ENCODE measurements at places on chromosomes 7 and 10.

DNA sequence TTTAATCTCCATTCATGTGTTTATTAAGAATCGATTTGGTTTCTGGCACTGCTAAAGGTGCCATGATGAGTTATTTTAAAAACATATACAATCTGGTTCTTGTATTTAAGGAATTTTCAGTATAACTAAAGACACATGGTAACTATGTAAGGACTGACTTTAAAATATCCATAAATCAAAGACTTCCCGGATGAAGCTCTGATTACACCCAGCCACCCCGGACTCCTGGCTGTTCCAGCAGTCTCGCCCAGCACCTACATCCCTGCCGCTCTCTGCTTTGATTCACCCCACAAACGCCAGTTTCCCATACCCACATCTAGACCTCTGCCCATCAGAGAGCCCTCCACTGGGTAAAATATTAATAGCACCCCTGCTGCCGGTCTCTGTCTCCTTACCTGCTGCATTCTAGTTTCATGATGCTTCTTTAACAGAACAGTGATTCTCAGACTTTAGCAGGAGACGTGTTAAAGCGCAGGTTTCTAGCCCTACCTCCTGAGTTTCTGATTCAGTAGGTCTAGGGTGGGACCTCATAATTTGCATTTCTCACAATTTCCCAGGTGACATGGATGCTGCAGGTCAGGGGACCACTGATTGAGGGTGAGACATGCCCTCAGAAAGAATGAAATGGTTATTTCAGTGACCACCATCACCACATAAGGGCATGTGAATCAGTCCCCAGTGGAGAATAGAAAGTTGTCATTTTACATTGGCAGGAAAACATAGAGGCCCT, 185.7 kb downstream of the KIAA1217 start:
- no peak for DNase-seq

DNA sequence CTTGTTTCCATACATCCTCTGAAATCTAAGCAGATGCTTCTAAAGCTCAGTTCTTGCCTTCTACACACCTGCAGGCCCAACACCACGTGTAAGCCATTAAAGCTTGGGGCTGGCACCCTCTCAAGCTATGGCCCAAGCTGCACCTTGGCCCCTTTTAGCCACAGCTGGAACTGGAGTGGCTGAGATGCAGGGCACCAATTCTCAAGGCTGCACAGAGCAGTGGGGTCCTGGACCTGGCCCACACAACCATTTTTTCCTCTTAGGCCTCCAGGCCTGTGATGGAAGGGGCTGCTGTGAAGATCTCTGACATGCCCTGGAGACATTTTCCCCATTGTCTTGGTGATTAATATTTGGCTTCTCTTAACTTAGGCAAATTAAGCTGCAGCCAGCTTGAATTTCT, 38.8 kb upstream of the ZMYND11 start:
- no peak for DNase-seq

DNA sequence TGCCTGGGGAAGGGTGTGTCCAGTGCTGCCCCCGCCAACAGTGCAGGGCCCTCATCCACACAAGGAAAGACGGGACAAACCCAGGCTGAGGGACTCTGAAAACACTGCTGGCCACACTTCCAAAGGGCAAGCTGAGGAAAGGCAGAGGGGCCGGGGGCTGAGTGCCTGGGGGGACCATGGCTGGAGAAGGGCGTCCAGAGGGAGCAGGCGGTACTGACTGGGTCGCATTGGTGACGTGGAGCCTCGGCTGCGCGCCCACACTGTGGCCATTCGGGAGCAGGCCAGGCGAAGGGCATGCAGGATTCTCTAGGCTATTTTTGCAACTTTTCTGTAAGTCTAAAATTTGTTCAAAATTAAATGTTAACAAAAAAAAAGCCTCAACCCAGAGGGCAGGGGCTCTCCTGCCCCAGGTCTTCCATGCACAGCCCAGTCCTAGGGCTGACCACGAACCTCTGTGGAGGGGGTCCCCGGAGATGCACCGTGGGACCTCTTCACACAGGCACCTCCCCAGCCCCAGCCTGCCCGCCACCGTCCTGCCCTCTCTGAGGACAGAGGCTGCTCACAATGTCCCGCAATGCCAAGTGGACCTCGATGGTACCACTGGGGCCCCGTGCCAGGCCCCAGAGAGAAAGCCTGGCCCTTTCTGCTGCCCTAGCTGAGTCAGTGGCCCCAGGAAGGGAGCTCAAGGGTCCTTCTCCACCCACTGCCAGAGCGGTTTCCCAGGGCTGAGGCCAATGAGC, 10.4 kb downstream of the ADAM8 start:
- no peak for DNase-seq

DNA sequence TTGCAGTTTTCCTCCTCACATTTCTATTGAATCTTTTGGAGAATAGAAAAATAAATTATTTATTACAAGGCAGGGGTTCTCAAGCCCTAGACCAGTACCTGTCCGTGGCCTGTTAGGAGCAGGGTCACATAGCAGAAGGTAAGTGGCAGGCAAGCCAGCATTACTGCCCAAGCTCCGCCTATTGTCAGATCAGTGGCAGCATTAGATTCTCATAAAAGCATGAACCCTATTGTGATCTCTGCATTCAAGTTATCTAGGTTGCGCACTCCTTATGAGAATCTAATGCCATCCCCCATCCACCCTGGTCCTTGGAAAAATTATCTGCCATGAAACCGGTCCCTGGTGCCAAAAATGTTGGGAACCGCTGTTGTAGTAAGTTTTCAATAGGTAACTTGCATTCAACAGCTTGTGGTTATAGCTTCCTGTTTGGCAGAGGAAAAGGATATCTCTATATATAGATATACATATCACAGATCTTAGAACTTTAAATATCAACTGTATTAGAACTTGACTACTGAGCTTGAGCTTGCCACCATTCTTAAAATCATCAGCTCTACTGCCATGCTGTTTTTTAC, 165.1 kb downstream of the AHR start:
- DNase-seq = no peak

- DNase-seq = no peak
Observed at GRCh38 chr7:22386206-22386858, 29.4 kb upstream of the RAPGEF5 start.

DNA sequence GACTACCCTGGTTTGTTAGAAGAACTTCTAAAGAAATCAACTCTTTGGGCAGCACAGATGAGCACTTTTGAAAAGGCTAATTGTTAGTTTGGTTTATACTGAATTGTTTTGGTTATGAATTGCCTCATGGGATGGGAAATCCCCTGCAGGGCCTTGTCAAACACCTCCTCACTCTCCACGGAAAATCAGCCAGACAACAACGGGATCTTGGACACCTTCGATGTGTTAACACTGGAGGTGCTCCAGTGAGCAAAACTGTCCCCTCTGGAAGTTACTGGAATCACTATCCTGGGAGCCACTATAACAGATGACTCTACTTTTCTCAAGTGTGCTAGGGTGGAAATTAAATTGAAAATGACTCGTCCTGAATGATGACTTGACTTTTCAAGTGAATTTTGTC, 38.7 kb downstream of the CDK6 start:
- no peak for DNase-seq

DNA sequence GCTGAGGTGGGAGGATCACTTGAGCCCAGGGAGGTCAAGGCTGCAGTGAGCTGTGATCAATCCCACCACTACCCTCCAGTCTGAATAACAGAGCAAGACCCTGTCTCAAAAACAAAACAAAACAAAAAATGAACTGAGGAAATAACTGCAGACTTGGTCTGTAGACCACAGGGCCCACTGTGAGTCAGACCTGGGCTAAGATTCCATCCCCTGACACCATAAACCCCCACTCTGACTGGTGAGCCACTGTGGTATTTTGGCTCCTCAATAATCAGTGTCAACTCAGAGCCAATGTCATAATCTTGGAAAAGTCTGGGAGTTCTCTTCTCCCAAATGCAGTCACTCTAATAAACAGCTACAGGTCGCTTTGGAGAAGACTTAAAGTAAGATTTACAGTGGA, 24.0 kb upstream of the ERCC6 start:
- no peak for DNase-seq

DNA sequence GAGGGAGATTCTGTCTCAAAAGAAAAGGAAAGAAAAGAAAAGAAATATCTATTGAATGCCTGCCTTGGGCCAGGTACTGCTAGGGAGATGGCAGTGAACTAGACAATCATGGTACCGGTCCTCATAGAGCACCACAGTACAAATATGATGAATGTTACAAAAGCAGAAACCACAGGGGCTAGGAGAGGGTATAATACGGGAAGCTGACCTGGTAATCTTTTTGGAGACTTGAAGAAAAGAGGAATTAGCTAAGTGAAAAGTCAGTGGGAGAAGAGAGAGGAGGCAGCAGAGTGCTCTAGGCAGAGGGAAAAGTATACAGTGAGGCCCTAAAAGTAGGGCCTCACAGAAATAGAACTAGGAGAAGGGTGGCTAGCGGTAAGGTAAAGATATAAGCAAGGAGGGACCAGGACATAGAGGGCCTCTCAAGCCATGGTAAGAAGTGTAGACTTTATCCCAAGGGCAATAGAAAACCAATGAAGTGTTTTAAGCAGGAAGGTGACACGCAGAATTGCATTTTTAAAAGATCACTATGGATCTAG, 42.8 kb upstream of the WNT8B start:
- DNase-seq = no peak

GRCh38 chr10:131824371-131825149, 76.2 kb upstream of the PPP2R2D start:
- peak; percentile 17 for DNase-seq

DNA sequence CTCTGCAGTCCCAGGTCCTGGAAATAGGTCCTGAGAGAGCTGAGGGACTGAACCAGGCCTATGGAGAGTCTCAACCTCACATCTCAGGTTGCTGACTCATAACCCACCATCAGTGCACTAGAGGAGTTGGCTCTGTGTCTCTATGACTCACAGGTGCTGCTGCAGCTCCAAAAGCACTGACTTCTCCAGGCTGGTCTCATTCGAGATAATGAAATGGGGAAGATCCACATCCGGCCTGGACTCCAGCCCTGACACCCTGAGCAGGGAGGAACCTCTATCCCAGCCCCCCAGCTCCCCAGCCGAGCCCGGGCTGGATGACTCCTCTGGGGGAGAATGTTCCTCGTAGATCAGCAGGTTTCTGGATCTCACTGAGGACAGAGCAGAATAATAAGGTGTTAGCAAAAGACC, 35.5 kb upstream of the DGKI start:
- no peak for DNase-seq

- DNase-seq = no peak
Observed at GRCh38 chr7:142298009-142298408, 40.2 kb upstream of the PRSS58 start.

DNA sequence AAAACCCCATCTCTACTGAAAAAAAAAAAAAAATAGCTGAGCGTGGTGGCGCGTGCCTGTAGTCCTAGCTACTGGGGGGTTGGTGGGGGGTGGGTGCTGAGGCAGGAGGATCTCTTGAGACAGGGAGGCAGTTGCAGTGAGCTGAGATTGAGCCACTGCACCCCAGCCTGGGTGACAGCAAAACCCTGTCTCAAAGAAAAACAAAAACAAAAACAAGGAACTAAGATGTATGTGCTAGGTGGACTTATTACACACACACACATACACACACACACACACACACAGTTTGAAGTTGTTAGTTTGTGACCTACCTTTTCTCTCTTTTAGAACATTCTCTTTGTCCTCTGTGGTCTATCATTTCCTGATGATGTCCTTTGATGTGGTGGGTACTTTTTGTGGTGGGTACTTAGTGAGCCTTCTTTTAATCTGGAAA, 53.5 kb downstream of the EXOC6 start:
- no peak for DNase-seq

DNA sequence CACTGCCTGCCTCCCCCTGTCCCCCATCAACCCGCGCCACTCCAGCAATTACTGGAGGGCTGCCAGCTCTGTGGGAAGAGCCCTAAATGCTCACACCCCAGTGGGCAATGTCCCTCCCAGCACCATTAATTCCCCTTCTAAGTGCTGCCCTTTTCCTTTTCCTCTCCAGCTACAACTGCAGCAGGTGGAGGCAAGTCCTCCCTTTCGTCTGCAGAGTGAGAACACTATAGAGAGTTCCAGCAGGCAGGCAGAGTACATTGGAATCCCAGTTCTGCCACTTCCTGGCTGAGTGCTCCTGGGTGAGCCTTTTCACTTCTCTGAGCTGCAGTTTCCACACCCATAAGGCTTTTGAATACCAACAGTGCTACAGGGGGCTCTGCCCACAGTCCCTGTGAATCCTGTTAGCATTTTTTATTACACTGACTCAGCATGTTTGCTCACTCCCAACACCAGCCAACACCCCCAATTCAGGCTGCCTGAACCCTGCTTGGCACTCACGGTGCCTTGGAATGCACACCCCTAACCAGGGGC, 447.0 kb downstream of the GRID1 start:
- no peak for DNase-seq

DNA sequence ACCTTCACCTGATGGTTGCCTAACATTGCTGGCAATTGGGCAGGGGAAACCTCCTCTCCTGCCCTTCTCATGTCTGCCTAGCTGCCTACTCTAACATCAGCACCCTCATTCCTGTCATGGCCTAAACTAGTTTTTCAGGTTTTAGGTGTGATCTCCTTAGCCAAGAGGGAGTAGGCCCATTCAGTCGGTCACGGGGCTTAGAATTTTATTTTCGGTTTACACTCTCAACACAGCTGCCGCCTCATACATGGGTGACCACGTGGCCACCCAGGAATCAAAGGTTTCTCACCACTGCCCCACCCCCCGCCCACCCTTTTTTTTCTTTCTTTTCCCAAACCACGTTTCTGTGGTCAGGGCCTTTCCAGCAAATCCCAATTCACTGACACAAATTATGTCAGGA, 97.2 kb downstream of the RALA start:
- no peak for DNase-seq

DNA sequence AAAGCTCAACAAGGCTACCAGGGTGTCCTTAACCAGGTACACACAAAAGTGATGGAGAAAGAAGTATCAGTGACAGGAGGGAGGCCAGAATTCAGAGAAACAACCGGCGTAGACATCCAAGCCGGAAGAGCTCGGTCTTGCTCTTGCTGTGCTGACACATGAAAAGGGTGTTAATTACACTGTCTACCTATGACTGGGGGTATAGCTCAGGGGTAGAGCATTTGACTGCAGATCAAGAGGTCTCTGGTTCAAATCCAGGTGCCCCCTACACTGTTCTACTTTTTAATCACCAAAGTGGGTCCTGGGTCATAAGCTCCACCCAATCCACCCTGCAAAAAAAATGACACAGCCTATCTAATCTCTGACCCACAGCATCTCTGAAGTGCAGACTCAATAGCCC, 86.9 kb upstream of the ZNF746 start:
- no peak for DNase-seq

Measured in activated CD4-positive, CD25-positive, alpha-beta regulatory T cell treated with anti-CD3 and anti-CD28 coated beads, Interleukin-2, amount 50 U/mL, for 72 hours (primary cell).